ENCODE measurements at places on chromosomes 7 and 10.

DNA sequence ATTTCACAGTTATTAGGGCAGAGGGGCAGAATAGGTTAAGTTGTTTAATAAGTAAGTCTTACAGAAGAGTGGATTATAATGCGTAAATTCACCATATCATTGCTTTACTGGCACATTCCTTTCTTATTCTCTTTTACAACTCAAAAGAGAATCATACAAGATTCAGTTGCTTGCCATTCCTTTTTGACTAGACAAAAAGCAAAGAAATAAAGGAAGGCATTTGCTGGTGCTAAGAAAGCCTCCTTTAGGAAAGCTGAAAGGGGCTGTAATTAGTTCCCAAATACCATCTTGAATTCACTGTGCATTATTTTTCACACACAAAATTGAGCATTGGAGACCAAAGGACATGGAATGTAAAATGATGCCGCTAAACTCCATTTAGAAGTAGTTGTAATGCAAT, 499.3 kb downstream of the NXPH1 start:
- no peak for DNase-seq

- peak; percentile 65 for DNase-seq
Observed at GRCh38 chr7:97006055-97006815, 882 bp downstream of the DLX6 start.

DNA sequence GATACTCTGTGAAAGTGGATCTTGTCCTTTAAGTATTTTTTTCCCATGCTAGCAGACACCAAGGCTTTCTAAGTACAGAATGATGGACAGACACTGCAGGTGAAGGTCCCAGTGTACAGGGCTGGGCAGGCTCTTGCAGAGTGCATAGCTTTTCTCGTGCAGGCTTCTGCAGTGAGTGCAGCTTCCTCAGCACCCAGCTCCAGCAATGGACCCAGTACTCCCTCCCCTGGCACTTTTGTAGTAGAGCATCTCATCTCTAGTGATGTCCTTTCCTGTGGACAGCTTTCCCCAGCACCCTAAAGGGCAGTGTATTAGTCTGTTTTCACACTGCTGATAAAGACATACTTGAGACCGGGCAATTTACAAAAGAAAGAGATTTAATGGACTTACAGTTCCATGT, 104.3 kb downstream of the CUL2 start:
- no peak for DNase-seq

DNA sequence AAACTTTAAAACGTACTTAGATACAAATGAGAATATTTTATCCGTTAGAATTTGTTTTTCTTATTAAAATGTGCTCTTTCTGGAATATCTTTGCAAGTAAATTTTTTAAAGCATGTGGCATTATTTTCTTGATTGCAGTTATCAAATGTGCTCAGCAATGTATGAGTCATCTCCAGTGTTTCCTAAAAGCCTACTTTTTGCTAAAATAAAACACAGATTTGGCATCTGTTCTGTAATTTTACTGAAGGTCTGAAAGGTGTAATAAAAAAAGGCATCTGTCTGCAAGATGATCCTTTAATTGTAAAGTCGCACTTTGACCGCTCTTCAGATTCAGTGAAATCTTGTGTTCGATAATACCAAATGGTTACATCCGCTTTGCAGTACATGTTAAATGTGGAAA, 3.4 kb downstream of the GNAT3 start:
- peak; percentile 10 for DNase-seq

DNA sequence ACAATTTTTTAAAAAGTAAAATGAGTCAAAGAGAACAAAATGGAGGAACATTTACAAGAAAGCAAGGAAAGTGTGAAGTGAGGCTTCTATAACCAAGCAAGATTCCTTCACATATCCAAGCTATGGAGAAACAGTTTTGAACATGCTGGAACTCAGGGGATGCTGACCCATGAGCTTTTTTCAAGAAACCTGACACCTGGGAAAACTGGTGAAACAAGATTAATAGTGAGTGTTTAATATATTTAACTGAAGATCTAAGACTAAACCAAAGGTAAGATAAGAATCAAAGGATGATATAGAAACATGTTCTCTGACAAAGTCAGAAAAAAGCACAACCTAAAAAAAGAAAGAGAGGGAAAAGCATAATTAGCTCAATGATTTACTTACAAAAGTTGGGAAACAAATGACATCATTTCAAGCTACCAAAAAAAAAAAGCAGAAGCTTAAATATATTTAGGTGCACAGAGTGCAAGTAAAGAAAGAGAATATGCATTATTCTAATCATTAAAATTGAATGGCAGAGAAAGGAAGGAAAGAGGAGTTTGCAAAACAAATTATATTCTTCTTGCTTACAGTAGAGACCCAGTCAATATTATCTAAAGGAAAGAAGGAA, 24.9 kb downstream of the C7orf25 start:
- DNase-seq: no peak

Measured in astrocyte of the hippocampus (primary cell).